ENCODE measurements at places on chromosomes 11 and 22.

DNA sequence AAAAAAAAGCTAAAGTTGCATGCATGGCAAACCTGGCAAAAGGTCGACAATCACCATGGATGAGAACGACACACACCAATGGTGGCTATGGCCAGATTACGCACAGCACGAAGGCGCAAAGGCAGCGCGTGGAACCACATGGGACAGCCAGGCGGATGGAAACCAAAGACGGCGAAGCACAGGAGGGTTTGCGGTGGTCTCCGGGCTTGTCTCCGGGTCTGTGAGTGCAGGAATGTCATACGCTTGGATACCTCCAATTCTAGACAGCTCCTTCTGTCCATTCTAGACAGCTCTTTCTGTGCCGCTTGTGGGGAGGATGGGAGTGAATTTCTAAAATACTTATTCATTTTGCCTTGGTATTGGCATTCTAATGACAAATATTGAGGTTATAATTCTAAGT is 685.4 kb downstream of the BRD1 start:
- DNase-seq: no peak

DNA sequence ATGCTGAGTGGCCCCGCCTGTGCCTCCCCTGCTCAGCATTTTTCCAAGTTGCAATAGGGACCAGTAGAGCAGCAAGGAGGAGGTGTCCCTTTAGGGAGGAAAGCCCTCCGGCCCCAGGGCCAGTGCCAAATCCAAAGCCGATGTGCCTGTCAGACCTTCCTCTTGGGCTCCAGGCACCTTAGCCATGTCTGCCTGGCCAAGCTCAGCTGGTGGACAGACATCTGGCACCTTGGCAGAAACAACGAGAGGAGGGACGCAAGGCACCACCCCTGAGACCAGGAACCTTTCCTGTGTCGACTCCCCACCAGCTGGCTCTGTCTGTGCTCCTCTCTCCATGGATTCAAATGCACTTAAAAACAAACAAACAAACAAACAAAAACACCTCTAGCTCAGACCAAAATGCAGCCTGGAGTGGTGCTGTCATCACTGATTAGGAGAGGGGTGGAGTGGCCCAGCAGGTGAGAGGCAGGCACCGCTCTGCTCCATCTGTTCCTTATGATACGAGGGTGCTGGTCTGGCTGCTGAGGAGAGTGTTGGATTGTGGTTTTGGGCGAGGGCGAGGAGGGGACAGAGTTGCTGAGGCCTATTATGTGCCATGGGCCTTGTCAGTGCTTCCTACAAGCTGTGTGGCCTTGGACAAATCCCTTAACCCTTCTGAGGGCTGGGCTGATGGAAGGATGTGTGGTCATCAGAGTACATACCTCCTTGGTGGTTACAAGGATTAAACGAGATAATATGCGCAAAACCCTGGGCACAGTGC is 46.2 kb downstream of the TP53I11 start:
- no peak for DNase-seq

- DNase-seq: no peak
Measured at GRCh38 chr22:27019827-27020226, 362.4 kb downstream of the MIAT start.

- DNase-seq: no peak
Measured at GRCh38 chr11:9090488-9091043, 833 bp downstream of the SCUBE2 start.

GRCh38 chr11:120239713-120240640 is at the start of gene POU2F3:
TSS of gene POU2F3 (plus strand) at chr11:120240140. CDS start at chr11:120240344, 204 bp downstream.
- no peak for DNase-seq

GRCh38 chr11:128662076-128662475 is 31.8 kb upstream of the FLI1 start:
- DNase-seq: no peak

- no peak for DNase-seq
Measured at GRCh38 chr11:34151166-34151565, 45.7 kb downstream of the NAT10 start.

DNA sequence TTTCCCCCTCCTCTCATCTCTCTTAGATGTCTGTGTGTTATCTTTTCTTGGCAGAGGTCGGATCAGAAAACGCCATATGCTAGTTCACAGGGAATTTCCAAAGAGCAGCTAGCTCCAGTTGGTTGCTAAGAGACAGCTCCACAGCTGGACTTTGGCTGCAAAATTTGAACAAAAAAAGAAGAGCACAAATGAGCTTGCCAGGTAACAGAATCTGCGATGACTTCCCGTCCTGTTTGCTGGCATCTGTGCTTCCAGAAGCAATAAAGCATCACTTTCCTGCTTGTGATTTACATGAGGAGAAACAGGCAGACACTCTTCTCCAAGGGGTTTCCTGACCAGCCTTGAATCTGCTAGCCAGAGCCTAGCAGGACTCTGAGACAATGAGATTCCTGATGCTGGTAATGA is 596.0 kb upstream of the B3GAT1 start:
- no peak for DNase-seq

DNA sequence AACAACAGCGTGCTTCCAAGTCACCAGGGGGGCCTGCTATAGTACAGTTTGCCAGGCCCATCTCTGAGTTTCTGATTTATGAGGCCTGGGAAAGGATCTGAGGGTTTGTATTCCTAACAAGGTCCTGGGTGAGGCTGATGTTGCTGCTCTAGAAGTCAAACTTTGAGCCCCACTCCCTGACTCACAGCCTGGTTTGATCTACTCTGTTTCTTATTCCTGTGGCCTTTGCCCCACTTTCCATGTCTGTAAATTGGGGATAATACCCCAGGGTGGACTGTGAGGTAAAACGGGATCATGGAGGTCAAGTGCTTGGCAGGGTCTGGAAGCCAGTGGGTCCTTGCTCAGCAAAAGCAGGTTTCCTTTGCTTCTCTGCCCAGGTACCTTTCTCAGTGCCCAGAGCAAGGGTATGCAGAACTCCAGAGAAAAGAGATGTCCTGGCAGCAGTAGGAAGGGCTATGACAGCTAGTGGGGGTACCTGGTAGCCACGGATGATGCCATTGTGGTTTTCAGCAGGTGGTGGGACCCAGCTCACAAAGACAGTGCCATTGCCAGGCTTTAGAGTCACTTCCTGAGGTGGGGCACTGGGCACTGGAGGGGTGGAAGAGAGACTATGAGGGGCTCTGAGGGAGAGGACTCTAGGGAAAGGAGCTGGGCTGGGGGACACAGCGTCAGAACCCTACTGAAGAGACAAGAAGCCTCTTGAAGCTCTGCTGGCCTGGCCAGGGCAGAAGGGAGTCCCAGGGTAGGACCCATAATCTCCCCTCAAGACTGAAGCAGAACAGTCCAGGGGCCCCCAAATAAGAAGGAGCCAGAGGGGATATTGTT is 2.8 kb downstream of the ROBO4 start:
- no peak for DNase-seq

GRCh38 chr11:11757909-11758308 is 83.9 kb upstream of the USP47 start:
- no peak for DNase-seq

DNA sequence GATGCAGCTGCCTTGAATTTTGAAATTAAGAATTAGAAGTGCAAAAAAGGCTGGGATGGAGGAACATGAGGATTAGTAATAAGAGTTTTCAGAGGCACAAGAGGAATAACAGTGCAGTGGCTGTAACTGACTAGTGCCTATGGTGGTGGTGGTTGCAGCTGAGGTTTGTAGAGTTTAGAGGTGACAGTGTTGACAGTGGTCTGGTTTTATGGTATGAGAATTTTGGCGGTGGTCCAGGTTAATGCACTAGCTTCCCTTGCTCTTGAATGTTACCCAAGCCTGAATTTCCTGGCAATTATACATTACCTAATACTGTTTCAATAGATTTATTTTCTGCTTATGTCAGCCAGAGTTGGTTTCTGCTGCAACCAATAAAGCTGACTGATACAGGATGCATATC is 112.8 kb upstream of the C11orf87 start:
- no peak for DNase-seq

DNA sequence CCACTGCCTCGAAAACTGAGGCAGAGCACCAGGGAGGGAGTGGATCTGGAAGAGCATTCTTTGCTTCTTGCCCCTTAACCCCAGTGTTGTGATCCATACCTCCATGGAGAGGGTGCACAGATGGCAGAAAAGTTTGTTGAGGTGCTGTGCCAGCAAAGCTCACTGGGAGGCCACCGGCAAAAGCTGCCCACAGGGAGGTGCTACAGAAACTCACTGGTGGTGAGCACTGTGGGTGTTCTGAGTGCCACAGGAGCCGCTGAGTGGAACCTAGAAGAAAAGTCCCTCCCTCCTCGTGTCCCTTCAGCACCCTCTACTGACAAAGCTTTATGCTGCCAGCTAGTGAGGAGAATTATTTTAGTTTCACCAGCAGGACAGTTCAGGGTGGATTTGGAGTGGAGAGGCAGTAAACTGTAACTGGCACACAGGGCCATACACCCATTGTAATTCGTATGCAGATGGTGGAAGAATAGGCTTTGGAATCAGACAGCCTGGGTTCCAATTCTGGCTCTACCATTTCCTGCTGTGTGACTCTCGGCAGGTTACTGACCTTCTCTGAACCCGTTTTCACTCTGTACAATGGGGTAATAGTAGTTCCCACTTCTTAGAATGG is 84.6 kb downstream of the SWAP70 start:
- no peak for DNase-seq

GRCh38 chr11:122772945-122773344 is 65.4 kb upstream of the CRTAM start:
- DNase-seq: no peak

GRCh38 chr11:92762121-92762540 is 207.3 kb upstream of the MTNR1B start:
- no peak for DNase-seq

- DNase-seq: no peak
Measured at GRCh38 chr11:19844806-19845205, 132.2 kb downstream of the NAV2 start.

DNA sequence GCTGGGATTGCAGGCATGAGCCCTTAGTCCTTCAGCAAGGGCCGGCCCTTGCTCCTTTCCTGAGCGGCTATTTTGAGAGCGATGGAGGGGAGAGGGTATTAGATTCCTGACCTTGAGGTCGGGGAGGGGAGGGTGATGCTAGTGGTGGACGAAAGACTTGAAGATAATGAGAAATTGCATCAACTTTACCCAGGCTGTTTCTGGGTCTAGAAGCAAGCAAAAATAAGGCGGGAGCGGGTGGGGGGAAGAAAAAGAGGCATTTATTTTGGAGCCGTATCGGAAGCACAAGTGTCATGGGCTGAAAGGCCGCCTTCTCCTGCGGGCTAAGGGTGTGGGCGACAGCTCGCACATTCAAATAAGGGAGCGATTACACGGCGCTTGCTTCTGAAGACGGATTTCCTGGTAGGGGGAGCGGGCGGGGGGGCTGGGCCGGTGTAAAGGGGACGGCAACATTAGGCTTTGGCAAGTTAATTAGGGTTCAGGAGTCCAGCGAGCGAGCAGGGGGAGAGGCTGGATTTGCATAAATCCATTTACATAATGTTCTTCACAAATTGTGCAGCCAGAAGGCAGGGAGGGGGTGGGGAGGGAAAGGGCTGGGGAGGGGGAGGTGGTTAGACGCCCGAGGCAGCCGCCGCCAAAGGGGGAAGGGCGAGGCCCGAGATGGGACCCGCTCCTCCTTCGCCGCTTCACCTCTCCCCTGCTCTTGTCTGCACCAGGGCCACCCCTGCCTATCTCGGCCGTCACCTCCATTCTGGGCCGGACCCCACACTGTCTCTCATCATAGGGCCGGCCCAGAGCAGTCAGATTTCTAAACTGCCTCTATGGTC is 245.9 kb downstream of the MIAT start:
- no peak for DNase-seq

DNA sequence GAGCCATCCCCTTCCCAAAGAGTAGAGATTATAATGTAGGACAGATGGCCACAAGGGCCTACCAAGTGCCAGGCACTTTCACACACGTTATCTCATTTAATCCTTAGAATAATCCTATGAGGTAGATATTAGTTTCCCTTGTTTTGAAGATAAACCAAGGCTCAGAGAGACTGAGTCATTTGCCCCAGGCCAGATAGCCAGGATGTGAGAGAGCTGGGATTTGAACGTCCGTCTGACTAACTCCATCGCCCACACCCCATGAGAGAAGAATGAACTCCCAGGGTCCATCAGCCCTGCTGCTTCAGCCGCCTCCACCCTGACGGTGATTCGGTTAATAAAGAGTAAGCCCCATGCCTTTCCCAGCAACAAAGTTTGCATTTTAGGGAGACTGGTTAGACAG is 10.7 kb downstream of the PRG3 start:
- DNase-seq: no peak

- DNase-seq: no peak
Measured at GRCh38 chr11:68206211-68206610, 6.9 kb downstream of the KMT5B start.

DNA sequence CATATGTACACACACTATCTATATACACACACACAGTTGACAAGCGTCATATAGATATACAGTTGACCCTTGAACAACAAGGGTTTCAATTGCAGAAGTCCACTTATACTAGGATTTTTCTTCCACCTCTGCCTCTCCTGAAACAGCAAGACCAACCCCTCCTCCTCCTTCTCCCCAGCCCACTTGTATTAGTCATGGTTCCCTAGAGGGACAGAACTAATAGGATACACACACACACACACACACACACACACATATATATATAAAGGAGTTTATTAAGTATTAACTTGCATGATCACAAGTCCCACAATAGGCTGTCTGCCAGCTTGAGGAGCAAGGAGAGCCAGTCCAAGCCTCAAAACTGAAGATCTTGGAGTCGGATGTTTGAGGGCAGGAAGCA is 92.9 kb downstream of the DHCR7 start:
- no peak for DNase-seq

GRCh38 chr11:390175-390574 is 3.8 kb upstream of the PKP3 start:
- DNase-seq: no peak

- DNase-seq: no peak
Measured at GRCh38 chr22:27718186-27719035, 83.1 kb downstream of the MN1 start.

DNA sequence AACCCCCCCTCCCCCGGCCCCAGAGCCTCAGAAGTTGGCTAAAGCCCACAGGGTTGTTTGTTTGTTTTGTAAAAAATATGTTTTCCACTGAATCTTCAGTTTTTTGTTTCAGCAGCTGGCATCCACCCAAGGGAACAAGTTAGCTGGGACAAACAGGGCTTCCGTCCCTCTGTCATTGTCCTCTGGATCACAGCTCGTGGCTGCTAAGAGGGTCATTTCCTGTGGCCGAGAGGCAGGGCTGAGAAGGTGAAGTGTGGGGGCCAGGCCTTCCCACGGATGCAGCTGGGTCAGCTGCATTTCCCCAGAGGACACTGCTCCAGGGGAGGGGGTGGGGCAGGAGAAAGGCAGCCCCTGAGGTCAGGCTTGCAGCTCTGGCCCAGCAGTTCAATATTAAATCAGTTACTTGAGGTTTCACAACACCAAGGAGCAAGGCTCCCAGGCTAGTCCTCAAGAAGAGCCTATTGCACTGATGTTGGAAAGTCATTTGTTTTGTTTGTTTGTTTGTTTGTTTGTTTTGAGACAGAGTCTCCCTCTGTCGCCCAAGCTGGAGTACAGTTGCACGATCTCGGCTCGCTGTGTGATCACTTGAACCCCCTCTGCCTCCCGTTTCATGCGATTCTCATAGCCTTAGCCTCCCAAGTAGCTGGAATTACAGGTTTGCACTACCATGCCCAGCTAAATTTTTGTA is 34.4 kb upstream of the SMTN start:
- no peak for DNase-seq

GRCh38 chr22:19118329-19118880 is 3.8 kb downstream of the DGCR2 start:
- no peak for DNase-seq

- no peak for DNase-seq
Measured at GRCh38 chr11:94558468-94558867, 8.7 kb upstream of the PIWIL4 start.
